ENCODE measurements at places on chromosomes 11 and 22. TPM values are rescaled to one million over a fixed set of nuclear protein-coding genes. Genes with fewer than 3 reads are reported as not detected.
A peak's percentile ranks its signal among the peaks of the same experiment; 100 is the strongest.

DNA sequence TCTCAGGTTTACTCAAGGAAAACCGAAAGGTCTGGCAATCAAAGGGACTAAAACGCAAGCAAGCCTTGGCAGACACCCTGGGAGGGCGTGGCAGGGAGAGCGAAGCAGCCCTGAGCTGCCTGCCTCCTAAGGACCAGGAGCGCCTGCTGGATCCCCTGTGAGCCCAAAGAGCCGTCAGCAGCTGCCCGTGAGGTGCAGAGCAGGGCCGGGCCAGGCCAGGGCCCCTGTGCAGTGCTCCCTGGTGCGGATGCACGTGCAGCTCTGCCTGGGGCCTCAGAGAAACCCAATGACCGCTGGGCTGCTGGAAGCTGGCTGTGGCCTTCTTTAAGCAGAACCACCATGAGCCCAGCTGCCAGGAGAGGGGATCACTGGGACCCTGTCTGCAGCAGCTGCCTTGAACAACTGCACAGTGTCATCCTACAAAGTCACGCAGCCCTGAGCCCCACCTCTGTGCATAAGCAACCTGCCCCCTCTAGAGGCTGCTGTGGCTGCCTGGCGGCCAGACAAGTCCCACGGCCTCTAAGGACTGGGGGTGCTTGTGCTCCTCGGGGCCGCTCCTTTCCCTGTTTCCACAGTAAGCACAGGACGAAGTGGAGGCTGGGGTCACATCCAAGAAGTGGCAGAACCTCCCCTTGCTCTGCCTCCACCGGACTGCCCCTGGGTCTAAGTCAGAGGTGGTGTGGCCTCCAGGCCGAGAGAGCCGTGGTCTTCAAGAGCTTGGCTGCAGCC lies 29.1 kb upstream of the COMT start:
- peaks cover 7% of the 10 kb centered on the region for H3K4me1 ChIP-seq
- DNase-seq = no peak
- H3K27ac ChIP-seq = no peak overlapping the region
- H3K27me3 ChIP-seq = no peaks in the 10 kb centered on the region
- H3K4me3 ChIP-seq = no peak overlapping the region

GRCh38 chr22:45124176-45124847 lies 39.4 kb upstream of the NUP50 start:
- H3K27ac ChIP-seq = no peak overlapping the region
- peaks cover 6% of the 10 kb centered on the region for H3K27me3 ChIP-seq

DNA sequence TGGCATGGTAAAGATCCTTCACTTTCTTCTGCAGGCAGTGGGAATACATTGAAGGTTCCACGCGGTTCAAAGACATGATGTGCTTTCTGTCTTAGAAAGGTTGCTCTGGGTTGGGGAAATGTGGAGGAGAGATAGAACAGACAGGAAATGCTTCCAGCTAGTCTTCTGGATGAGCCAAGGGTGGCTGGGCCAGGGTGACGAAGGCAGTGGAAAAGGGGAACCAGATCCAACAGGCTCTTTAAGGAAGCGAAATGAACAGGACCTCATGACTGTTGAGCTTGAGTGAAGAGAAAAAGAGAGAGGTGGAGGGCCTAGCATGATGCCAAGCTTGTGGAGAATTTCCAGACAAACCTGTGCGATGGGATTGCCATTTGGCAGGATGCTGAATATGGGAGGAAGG lies 56.4 kb upstream of the LMO1 start:
- H3K27ac ChIP-seq = no peak overlapping the region
- no peaks in the 10 kb centered on the region for H3K27me3 ChIP-seq
- no peak overlapping the region for H3K4me3 ChIP-seq
- H3K4me1 ChIP-seq = no peaks in the 10 kb centered on the region
- no peaks in the 10 kb centered on the region for H3K36me3 ChIP-seq

- H3K27ac ChIP-seq = peak overlapping the region; percentile 33
- no peak for DNase-seq
- H3K36me3 ChIP-seq = no peaks in the 10 kb centered on the region
- peaks cover 24% of the 10 kb centered on the region for H3K4me1 ChIP-seq
- H3K27me3 ChIP-seq = peaks cover 10% of the 10 kb centered on the region
Observed at GRCh38 chr11:67420147-67420645, 4.7 kb downstream of the CARNS1 start.

DNA sequence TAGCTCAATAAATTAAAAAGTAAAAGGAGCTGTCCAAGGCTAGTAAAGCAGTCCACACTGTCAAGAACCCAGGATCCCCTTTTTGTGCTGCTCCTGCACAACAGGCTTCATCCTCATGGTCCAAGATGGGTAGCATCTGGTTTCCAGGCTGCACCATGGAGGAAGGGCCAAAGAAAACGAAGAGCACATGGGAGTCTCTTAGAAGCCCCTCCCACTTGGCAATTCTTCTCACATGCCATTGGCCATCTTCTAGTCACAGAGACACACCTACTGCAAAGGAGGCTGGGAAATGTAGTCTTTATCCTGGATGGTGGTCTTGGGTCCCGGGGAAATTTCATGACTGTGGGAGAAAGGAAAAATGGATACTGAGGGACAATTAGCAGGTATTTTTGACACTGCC lies 37.8 kb downstream of the PRR5L start:
- peaks cover 1% of the 10 kb centered on the region for H3K4me1 ChIP-seq
- H3K27me3 ChIP-seq = peaks cover 20% of the 10 kb centered on the region
- no peak overlapping the region for H3K4me3 ChIP-seq
- no peaks in the 10 kb centered on the region for H3K36me3 ChIP-seq
- DNase-seq = no peak

- no peak overlapping the region for H3K27ac ChIP-seq
- H3K27me3 ChIP-seq = peaks cover 10% of the 10 kb centered on the region
- DNase-seq = no peak
- H3K4me3 ChIP-seq = no peak overlapping the region
- no peaks in the 10 kb centered on the region for H3K4me1 ChIP-seq
Observed at GRCh38 chr11:27406498-27407354, 43.7 kb upstream of the CCDC34 start.

- peaks cover 41% of the 10 kb centered on the region for H3K4me1 ChIP-seq
- peak; percentile 79 for DNase-seq
- H3K27me3 ChIP-seq = no peaks in the 10 kb centered on the region
Observed at GRCh38 chr22:37674951-37675929, at the start of gene LGALS1. Gene LGALS1, plus strand, starts transcription at chr22:37675636. Its CDS starts 67 bp downstream, at chr22:37675703.

DNA sequence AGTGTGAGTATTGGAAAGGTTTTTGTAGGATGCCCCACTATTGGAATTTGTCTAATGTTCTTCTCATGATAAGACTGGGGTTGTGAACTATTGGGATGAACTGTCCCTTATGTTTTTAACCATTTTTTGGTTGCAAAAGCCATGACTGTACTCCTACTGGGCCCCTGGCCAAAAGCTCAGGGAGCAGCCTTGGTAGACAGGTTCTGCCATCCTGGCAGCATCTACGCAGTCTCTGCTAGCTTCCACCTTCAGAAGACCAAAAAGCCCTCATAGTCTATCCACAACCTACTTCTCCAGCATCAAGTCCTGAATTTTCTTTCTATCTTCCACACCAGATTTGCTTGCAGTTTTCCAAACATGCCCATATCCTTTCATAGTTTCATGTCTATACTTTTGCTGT lies 211.8 kb downstream of the TENM4 start:
- H3K4me1 ChIP-seq = no peaks in the 10 kb centered on the region
- no peak overlapping the region for H3K27ac ChIP-seq
- no peaks in the 10 kb centered on the region for H3K36me3 ChIP-seq
- no peak overlapping the region for H3K4me3 ChIP-seq
- no peak for DNase-seq
- H3K27me3 ChIP-seq = no peaks in the 10 kb centered on the region

Gene SLC22A9
- not detected for total RNA-seq

Gene LAYN
- 15.8 TPM for total RNA-seq

Gene HEPN1
- not detected for total RNA-seq

- peaks cover 31% of the 10 kb centered on the region for H3K4me1 ChIP-seq
- peaks cover 43% of the 10 kb centered on the region for H3K36me3 ChIP-seq
- peak overlapping the region; percentile 69 for H3K27ac ChIP-seq
Observed at GRCh38 chr11:65641297-65642013, 3.6 kb downstream of the SIPA1 start.

DNA sequence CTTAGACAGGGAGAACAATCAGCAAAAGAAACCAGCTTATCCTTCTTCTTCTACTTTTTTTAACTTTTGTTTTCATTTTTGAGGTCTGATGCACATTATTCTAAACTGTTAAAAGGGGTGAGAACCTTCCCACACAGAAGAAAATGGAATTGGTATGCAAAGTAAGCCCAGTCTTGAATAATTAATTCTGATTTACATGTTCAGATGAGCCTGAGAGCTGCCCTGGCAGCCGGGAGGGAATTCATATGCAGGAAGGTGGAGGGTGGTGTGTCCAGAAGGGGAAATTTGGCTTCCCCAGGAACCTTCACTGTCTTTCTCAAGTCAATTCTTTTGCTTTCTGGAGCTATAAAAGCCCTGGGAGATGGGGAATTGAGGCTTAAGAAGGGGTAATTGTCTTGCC lies 181.0 kb downstream of the INSC start:
- H3K36me3 ChIP-seq = no peaks in the 10 kb centered on the region
- H3K27ac ChIP-seq = no peak overlapping the region
- no peaks in the 10 kb centered on the region for H3K27me3 ChIP-seq
- no peaks in the 10 kb centered on the region for H3K4me1 ChIP-seq

Gene FGF4
- total RNA-seq = not detected

Gene CNTN5
- not detected for total RNA-seq

DNA sequence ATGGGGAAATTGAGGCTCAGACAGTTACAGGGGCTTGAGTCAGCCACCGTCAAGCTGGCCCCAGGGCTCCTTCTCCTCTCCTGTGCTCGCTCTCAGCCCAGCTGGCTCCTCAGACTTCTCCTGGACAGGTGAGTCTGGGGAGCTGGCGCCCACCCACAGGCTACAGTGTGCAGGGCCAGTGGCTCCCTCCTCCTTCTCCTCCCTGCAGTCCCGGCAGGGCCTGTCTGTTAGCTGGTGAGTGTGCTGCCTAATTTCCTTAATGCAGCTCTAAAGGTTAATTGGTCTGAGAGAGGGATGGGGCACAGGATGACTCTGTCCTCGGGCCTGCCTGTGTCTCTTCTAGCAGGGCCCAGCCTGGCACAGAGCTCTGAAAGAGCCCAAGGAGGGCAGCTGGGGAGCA lies 31.7 kb downstream of the LMO1 start:
- H3K4me3 ChIP-seq = no peak overlapping the region
- no peaks in the 10 kb centered on the region for H3K36me3 ChIP-seq
- DNase-seq = no peak
- peaks cover 2% of the 10 kb centered on the region for H3K4me1 ChIP-seq

DNA sequence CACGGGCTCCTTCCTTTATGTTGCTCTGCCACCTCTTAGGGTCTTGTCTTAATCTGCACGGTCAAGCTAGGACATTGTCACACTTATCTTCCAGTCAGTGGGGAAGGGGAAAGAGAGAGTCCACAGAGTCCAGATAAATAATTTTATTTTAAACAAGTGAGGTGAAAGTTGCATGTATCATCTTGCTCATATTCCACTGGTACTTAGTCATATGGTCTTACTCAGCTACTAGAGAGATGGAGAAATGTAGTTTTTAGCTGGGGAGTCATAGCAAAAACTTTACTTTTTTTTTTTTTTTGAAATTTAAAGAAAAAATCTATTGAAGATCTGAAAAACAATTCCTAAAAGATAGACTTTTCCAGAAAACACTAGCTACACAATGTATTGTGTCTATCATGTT lies 29.0 kb downstream of the PDE3B start:
- H3K27me3 ChIP-seq = no peaks in the 10 kb centered on the region
- H3K27ac ChIP-seq = peak overlapping the region; percentile 54
- peaks cover 83% of the 10 kb centered on the region for H3K36me3 ChIP-seq
- no peak overlapping the region for H3K4me3 ChIP-seq
- peaks cover 19% of the 10 kb centered on the region for H3K4me1 ChIP-seq
- DNase-seq = no peak

DNA sequence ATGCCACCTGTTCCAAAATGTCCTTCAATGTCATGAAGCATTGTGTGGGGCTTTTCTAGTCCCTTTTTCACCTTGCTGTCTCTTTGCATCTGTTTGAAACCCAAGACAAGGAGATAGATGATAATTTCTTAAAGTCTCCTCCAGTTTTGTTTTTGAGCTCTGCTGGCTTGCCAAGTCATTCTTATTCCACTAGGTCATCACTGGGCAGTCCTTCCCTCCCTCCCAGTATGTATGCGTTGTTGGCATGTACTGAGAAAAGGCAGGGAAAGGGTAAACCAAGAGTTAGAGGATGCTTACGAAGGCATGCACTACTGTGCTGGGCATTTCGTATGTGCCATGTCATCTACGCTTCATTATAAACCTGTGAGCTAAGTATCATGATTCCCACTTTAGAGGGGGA lies 78.6 kb downstream of the PARVA start:
- no peaks in the 10 kb centered on the region for H3K4me1 ChIP-seq
- no peaks in the 10 kb centered on the region for H3K36me3 ChIP-seq
- H3K27me3 ChIP-seq = peaks cover 2% of the 10 kb centered on the region
- H3K4me3 ChIP-seq = no peak overlapping the region
- no peak overlapping the region for H3K27ac ChIP-seq

- H3K4me1 ChIP-seq = peaks cover 22% of the 10 kb centered on the region
- peak within 1 kb of the TSS; percentile 82 for H3K4me3 ChIP-seq
- H3K27me3 ChIP-seq = peaks cover 48% of the 10 kb centered on the region
- H3K27ac ChIP-seq = no peak within 1 kb of the TSS
- no peaks in the 10 kb centered on the region for H3K36me3 ChIP-seq
Observed at GRCh38 chr11:57460022-57460757, at the start of gene RTN4RL2. Gene RTN4RL2, plus strand, starts transcription at chr11:57460528. Its CDS starts 338 bp downstream, at chr11:57460866.

DNA sequence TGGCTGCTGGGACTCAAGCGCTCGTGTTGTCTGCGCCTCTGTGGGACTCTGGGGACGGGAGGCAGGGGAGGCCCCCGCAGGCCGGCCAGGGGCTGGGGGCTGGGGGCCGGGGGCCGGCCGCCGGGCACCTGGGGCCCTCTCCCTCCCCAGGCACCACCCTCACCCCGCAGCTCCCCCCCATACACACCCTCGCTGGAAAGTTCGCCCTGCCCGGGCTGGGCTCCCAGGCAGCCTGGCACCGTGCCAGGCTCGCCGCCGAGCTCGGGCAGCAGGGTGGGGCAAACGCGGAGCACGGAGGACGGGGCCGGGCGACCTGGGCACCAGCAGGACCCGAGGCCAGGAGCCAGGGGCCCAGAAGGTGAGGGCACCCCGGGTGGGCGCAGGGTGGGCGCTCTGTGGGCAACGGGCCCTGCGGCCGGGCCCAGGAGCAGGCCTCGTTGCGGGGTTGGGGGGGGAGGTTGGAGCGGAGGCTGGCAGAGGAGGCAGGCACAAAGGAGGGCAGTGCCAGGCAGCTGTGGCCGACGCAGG lies 76.7 kb upstream of the WNT7B start:
- H3K27me3 ChIP-seq = no peaks in the 10 kb centered on the region
- DNase-seq = peak; percentile 37
- peaks cover 33% of the 10 kb centered on the region for H3K4me1 ChIP-seq

- no peak overlapping the region for H3K27ac ChIP-seq
- H3K4me1 ChIP-seq = peaks cover 2% of the 10 kb centered on the region
- peaks cover 43% of the 10 kb centered on the region for H3K36me3 ChIP-seq
- no peak for DNase-seq
Observed at GRCh38 chr11:9590717-9591116, 17.2 kb downstream of the WEE1 start.

All from activated T-helper 2 cell treated with anti-CD3 and anti-CD28 coated beads, Interferon-gamma antibody, Interleukin-2, Interleukin-4, amounts not matched to agents 10 μg/mL and 5 μg/mL and 100 μg/mL, durations not matched to agents 14 hours and 24 hours and 36 hours (primary cell).